Dorsolateral prefrontal cortex (tissue), 122 donors: ENCODE measurements at places on chromosomes 4 and X. TPM values are rescaled to one million over a fixed set of nuclear protein-coding genes. Genes with fewer than 3 reads are reported as not detected.

ACSL1 gene
- total RNA-seq = 69.1 TPM

GRCh38 chr4:93116624-93117023 is 711.9 kb upstream of the ATOH1 start:
- no peak for DNase-seq

- DNase-seq = no peak
Measured at GRCh38 chr4:11894977-11895376, 466.3 kb upstream of the HS3ST1 start.

DNA sequence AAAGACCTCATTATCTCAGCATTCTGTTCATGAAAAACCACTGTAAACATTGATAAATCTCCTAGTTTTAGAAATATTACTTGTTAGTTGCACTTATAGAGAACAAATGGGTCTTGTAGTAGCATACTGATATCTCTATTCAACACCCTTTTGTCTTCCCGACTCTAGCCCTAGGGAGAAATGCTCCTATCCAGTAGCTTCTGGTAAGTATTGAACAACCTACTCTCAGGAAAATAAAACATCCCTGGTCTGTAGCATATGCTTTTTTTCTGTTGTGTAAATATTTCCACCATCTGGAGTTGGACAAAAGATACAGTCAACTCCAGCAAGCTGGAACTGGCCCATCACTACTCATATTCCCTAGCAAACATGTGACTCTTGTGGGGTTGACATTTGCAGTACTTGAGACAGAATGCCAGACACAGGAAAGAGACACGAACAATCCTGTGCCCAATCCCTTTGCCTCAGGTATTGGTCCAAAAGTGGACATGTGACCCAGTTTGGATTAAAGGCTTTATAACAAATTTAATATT is 188.2 kb downstream of the GC start:
- no peak for DNase-seq

DNA sequence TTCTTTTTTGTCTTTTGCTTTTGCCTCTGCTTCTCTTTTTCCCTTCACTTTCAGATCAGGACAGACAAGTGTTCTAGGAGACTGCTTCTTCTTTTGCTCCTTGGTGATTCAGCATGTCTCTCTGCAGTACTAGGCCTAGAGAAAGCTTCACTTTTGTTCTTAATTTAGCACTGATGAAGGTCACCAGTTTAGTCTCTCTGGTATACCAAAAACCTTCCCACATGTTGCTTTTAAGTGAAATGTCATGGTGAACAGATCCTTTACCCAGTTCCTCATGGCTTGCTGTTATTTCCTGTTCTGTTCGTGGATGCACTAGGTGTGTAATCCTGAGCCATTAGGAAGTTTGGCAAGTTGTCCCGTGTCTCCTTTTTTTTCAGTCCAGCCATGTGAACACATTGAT is 53.3 kb downstream of the NBDY start:
- no peak for DNase-seq
